ENCODE measurements at places on chromosomes 2 and 18.

DNA sequence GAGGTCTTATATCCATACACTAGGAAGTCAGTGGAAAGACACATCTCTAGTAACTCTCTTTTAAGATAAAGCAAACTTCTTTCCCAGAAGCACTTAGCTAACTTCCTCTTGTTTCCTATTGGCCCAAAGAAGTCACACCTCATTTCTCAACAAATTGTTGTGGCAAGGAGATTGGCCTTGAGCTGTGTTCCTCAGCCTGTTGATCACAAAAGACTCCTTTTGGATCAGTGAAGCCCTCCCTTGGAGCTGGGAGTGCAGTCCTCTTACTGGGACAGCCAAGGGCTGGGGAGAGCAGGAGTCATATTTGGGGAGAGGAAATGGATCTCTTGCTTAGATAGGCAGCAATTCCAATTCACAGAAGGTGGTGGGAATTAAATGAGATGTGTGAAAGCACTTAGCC, 51.2 kb upstream of the DAPL1 start:
- no peaks in the 10 kb centered on the region for H3K36me3 ChIP-seq
- H3K4me1 ChIP-seq: no peaks in the 10 kb centered on the region
- H3K4me3 ChIP-seq: no peak overlapping the region
- peaks cover 14% of the 10 kb centered on the region for H3K27me3 ChIP-seq
- no peak for DNase-seq

DNA sequence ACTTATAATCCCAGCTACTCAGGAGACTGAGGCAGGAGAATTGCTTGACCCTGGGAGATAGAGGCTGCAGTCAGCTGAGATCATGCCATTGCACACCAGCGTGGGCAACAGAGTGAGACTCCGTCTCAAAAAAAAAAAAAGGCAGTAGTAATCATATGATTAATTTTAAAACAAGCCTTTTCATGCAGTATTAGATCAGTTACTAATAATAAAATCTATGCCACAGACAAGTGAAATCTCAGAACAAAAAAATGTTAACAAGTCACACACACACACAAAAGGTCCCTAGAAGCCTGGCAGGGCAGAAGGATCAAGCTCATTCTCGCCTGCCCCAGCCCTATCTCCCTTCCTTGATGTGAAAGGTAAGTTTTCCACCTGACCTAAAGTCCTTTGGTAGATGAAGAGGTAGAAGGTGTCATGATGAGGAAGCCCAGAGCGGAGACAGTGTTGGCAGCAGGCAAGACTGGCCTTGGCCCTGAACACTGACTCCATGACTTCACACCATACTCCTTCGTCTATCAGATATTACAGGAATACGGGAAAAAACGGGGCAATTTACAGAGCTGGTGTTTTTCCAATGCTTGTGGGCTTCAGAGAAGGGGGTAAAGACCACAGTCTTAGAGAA, 10.6 kb downstream of the KDSR start:
- H3K27me3 ChIP-seq: no peaks in the 10 kb centered on the region
- no peak overlapping the region for H3K27ac ChIP-seq
- no peak for DNase-seq
- no peak overlapping the region for H3K4me3 ChIP-seq
- peaks cover 78% of the 10 kb centered on the region for H3K36me3 ChIP-seq
- no peaks in the 10 kb centered on the region for H3K4me1 ChIP-seq

DNA sequence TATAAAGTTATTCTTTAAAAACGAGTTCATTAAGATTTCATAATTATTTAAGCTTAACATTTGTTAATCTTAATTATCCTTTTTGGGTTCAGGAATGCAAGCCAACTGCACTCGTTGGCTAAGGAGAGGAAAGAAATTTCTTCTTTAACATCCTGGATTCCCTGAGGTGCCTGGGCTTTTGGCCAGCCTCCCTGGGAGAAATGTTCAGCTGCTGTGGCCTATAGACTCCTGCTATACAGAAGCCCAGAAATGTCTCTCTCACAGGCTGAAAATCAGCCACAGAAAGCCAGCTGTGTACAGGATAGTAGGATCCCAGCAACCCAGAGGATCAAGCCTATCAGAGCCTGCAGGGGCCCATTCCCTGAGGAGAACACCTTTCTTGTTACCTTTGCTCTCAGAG, 430.3 kb downstream of the XIRP2 start:
- H3K36me3 ChIP-seq: no peaks in the 10 kb centered on the region
- H3K27ac ChIP-seq: no peak overlapping the region
- DNase-seq: no peak
- no peaks in the 10 kb centered on the region for H3K4me1 ChIP-seq

GRCh38 chr2:127330753-127331152, 36.8 kb upstream of the ERCC3 start:
- H3K36me3 ChIP-seq: peaks cover 61% of the 10 kb centered on the region
- H3K4me3 ChIP-seq: no peak overlapping the region
- H3K27me3 ChIP-seq: no peaks in the 10 kb centered on the region
- no peaks in the 10 kb centered on the region for H3K4me1 ChIP-seq
- DNase-seq: no peak

- no peaks in the 10 kb centered on the region for H3K27me3 ChIP-seq
- no peak overlapping the region for H3K4me3 ChIP-seq
- H3K4me1 ChIP-seq: peaks cover 69% of the 10 kb centered on the region
Measured at GRCh38 chr2:27072920-27073319, 1.5 kb upstream of the OST4 start.

GRCh38 chr2:1856922-1857321, 112.6 kb upstream of the PXDN start:
- no peaks in the 10 kb centered on the region for H3K36me3 ChIP-seq
- DNase-seq: no peak
- H3K27me3 ChIP-seq: peaks cover 27% of the 10 kb centered on the region
- no peaks in the 10 kb centered on the region for H3K4me1 ChIP-seq

- H3K27me3 ChIP-seq: no peaks in the 10 kb centered on the region
- no peak overlapping the region for H3K4me3 ChIP-seq
- DNase-seq: no peak
- H3K4me1 ChIP-seq: no peaks in the 10 kb centered on the region
- no peak overlapping the region for H3K27ac ChIP-seq
- H3K36me3 ChIP-seq: no peaks in the 10 kb centered on the region
Measured at GRCh38 chr2:152028182-152028862, 70.5 kb downstream of the CACNB4 start.

DNA sequence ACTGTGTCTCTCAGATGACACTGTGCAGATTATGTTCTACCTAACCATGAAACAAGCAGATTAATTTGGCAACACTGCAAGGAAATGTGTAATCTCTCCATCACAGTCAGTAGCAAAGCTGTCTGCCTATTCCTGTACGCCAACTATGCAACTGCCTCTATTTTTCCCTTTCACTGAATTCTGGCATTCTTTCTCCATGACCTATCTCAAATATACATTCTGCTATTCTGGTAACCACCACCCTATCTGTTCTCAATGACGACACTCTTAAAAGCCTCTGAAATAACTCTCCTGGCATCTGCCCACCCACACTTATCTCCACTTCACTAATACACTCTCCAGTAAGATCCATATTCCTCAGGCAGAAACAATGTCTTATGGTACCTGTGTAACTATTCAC, 78.7 kb downstream of the ABCA12 start:
- no peak for DNase-seq
- no peak overlapping the region for H3K27ac ChIP-seq
- H3K36me3 ChIP-seq: no peaks in the 10 kb centered on the region
- no peaks in the 10 kb centered on the region for H3K27me3 ChIP-seq

DNA sequence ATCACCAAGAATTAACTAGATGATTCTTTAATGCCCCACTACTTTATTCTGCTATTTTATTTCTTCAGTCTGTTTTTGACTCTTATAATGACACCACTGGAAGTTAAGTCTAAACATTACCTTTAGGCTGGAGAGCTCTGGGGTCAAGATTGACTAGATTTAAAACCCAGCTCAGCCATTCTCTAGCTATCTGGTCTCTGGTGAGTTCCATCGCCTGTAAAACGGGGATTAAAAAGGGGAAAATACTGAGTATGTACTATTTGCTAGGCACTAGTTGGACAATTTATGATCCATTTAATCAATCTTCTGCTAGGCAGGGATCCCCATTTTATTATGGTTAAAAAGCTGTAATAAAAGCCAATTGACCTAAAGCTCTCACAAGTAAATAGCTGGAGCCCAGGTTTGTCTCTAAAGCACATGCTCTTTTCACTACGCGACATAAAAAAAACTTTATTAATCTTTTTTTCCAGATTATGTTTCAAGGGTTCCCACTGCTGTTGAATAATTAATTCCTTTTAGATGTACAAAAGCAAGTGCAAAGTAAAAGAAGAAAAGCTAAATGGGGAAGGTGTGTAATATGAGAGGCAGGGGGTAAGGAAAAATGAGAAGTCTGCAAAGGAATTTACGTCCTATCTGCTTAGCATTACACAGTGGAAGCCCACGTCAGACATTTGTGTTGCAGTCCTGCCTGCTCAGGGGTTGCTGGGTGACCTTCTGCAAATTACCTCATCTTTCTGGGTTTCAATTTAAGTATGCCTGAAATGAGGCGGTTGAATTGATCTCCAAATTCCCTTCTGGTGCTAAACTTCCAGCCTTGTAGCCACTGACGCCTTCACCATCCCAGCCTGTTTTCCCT, 918 bp upstream of the NABP1 start:
- H3K27ac ChIP-seq: peak overlapping the region; percentile 94
- peak overlapping the region; percentile 78 for H3K4me3 ChIP-seq
- peaks cover 39% of the 10 kb centered on the region for H3K4me1 ChIP-seq
- peaks cover 8% of the 10 kb centered on the region for H3K36me3 ChIP-seq
- peak; percentile 49 for DNase-seq

DNA sequence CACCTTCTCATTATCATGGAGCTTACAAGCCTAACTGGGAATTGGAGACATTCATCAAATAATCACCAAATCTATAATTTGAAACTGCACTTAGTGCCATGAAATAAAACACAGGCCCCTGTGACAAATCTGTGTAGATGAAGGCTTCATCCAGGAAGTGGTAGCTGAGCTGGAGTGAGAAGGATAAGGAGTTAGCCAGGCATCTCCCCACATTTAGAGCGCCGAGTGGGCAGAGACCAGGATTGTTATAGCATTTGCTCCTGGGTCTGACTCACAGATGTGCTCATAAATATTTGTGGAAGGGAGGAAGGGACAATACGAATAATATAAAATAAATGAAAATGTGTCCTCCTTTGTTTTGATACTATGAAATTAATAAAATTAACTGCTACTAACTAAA, 2.5 kb upstream of the MAT2A start:
- no peak overlapping the region for H3K27ac ChIP-seq
- H3K27me3 ChIP-seq: no peaks in the 10 kb centered on the region
- H3K4me1 ChIP-seq: peaks cover 26% of the 10 kb centered on the region

GRCh38 chr2:148896136-148896535, 21.1 kb downstream of the KIF5C start:
- no peak overlapping the region for H3K27ac ChIP-seq
- DNase-seq: no peak
- H3K36me3 ChIP-seq: no peaks in the 10 kb centered on the region
- H3K27me3 ChIP-seq: peaks cover 2% of the 10 kb centered on the region

DNA sequence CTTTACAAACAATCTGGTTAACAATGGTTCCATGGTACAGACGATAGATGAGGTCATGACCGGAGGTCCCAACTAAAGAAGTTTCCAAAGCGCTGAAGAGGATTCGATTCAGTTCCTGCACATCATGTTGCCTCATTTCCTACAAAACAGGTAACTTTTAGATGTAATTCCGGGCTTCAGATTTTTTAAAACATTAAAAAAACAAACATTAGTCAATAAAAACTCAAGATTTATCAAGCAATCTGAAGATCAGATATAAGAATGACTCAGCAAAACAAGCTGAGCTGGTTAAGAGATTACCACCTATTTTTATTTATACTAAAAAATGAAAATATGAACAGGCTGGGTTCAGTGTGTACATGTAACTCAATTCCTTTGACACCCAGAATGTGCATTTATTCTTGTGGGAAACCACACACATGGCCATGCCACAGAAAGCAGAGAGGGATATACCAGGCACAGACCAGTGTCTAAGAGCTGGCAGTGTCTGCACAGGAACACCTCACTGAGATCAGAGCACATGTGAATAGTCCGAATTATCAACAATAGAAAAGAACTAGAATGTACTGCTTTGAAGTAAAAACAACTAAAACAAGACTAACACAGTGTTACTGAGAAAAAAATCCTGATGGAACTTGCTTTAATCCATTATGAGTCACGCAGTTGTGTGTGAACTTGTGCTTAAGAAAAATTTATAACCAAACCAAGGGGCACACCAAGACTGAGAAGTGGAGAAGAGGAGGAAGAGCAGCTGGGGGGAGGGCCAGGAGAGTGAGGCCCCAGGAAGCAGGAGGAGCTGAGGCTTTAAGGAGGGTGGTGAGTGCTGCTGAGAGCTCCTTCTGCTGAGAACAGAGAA, 9.5 kb downstream of the USP40 start:
- no peaks in the 10 kb centered on the region for H3K27me3 ChIP-seq
- no peak overlapping the region for H3K4me3 ChIP-seq

DNA sequence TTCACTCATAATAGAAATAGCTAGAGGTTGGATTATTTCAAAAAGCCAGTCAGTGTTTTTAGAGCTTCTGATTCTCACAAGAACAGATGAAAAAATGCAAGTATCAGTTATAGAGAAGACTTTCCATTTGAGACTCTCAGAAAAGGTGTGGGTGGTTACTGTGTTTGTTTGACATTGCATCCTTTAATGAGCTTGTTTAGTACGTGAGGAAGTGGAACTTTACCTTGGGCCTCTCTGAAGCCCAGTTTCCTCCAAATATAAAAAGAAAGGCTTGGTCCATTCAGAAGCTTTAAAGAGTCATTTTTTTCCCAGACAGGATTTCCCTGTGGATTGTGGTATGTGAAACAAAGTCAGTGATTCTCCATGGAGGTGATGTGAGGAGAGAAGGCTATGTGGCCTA, 89.9 kb upstream of the RANBP2 start:
- H3K4me1 ChIP-seq: peaks cover 59% of the 10 kb centered on the region
- H3K4me3 ChIP-seq: peak overlapping the region; percentile 1
- H3K27me3 ChIP-seq: no peaks in the 10 kb centered on the region

DNA sequence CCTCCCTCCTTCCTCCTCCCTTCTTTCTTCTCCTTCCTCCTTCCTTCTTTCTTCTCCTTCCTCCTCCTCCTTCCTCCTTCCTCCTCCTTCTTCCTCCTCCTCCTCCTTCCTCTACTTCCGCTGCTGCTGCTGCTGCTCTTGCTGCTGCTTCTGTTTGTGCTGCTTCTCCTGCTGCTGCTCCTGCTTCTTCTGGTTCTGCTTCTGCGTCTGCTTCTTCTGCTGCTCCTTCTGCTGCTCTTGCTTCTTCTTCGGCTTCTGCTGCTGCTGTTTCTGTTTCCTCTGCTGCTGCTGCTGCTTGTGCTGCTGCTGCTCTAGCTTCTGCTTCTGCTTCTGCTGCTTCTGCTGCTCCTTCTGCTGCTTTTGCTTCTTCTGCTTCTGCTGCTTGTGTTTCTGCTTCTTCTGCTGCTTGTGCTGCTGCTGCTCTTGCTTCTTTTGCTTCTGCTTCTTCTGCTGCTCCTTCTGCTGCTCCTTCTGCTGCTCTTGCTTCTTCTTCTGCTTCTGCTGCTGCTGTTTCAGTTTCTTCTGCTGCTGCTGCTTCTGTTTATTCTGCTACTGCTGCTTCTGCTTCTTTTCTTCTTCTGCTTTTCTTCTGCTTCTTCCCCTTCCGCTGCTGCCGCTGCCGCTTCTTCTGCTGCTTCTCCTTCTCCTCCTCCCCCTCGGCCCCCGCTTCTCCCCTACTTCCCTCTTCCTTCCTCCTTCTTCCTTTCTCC, 8.6 kb downstream of the SNRNP27 start:
- peaks cover 28% of the 10 kb centered on the region for H3K4me1 ChIP-seq
- H3K4me3 ChIP-seq: peak overlapping the region; percentile 52
- DNase-seq: no peak
- no peaks in the 10 kb centered on the region for H3K27me3 ChIP-seq
- H3K27ac ChIP-seq: peak overlapping the region; percentile 11

- no peaks in the 10 kb centered on the region for H3K36me3 ChIP-seq
- no peak overlapping the region for H3K4me3 ChIP-seq
- H3K4me1 ChIP-seq: no peaks in the 10 kb centered on the region
Measured at GRCh38 chr2:150166313-150167051, 321.0 kb downstream of the RND3 start.

Data from CD4-positive, alpha-beta T cell (primary cell).